NCI-H2107 (cell line): ENCODE measurements at places on chromosomes 6 and 20.

GRCh38 chr6:42406306-42407280 is 45.1 kb downstream of the TRERF1 start:
- DNase-seq: no peak

GRCh38 chr6:37019065-37019450 is 13.6 kb downstream of the FGD2 start:
- no peak for DNase-seq

DNA sequence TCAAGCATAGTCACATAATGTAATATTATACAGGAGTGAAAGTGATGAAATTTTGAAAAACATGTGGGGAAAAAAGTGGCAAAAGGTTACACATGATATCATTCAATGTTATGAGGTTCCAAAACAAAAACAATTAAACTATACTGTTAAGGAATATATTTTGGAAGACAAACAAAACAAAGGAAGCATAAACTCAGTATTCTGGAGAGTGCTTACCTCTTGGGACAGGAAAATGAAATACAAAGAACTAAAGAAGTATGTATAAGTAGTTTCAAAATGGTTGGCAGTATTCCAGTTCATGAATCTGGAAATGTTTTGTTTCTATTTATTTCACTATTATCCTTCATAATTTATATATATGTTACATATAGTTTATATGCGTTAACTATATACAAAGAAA is 213.5 kb downstream of the MOXD1 start:
- DNase-seq: no peak

GRCh38 chr6:32589596-32590449 is at the start of gene HLA-DRB1:
Gene HLA-DRB1 (minus strand): TSS chr6:32589848. CDS start chr6:32589742, 106 bp downstream.
- DNase-seq: no peak

DNA sequence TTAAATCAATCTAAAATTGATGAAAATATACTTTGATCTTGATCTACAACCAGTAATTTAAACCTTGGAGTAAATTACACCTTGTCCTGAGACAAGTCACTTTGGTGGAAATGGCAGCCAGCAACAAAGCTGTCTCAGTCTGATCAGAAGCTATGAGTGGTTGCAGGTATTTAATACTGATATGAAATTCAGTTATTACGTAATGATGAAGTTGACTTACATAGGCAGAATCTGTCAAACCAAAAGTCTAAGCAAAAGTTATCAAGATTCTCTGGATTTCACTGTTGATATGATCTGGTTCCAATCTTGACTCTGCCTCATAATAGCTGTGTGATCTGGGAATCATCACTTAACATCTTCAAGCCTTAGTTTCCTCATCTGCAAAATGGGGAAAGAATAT is 27.6 kb upstream of the GSTA5 start:
- no peak for DNase-seq
